ENCODE measurements at places on chromosomes 1 and 21. TPM values are rescaled to one million over a fixed set of nuclear protein-coding genes. Genes with fewer than 3 reads are reported as not detected.

Gene WNT4
- total RNA-seq: 0.07 TPM

Gene LRRC40
- total RNA-seq: 32.8 TPM

Gene TRIM45
- 8.2 TPM for total RNA-seq

Gene FAM110D
- not detected for total RNA-seq

Gene ADGRL4
- 14.6 TPM for total RNA-seq

Gene FAM72C
- total RNA-seq: 6.2 TPM

Gene HSD3B1
- total RNA-seq: 0.07 TPM

Gene XCL2
- not detected for total RNA-seq

Gene ADCY10
- not detected for total RNA-seq

Gene KRTAP10-1
- not detected for total RNA-seq

Gene TCP10L
- under 0.01 TPM for total RNA-seq

Gene KCNAB2
- 3.3 TPM for total RNA-seq

Gene CR2
- 0.81 TPM for total RNA-seq

Gene RXFP4
- total RNA-seq: not detected

Gene NGF
- 2.0 TPM for total RNA-seq

Gene PEF1
- 116 TPM for total RNA-seq

Gene ZNF593OS
- not detected for total RNA-seq

Gene OR2L3
- not detected for total RNA-seq

Gene GPR25
- total RNA-seq: 0.65 TPM

Gene ZNF593
- total RNA-seq: 89.3 TPM

Gene HSPA6
- 0.12 TPM for total RNA-seq

Gene CYP4A11
- total RNA-seq: not detected

Gene IVL
- total RNA-seq: 0.35 TPM

Gene DPYD
- total RNA-seq: 5.1 TPM

Gene SLAMF9
- total RNA-seq: not detected

Gene DAB1
- total RNA-seq: not detected

Gene LRRC3
- 3.0 TPM for total RNA-seq

Gene CEPT1
- total RNA-seq: 27.2 TPM

Gene VCAM1
- 14.0 TPM for total RNA-seq

Gene OR2L8
- total RNA-seq: not detected

Gene TMOD4
- not detected for total RNA-seq

Gene IL20
- total RNA-seq: not detected

Gene RHEX
- 0.29 TPM for total RNA-seq

Gene ASTN1
- 0.23 TPM for total RNA-seq

Gene S100A9
- 88.6 TPM for total RNA-seq

Gene MUL1
- total RNA-seq: 30.4 TPM

Gene ACTA1
- 0.14 TPM for total RNA-seq

Gene PRAMEF11
- not detected for total RNA-seq

Gene FCRL5
- not detected for total RNA-seq
